ENCODE measurements at places on chromosomes 2 and 18.
A peak's percentile ranks its signal among the peaks of the same experiment; 100 is the strongest.

DNA sequence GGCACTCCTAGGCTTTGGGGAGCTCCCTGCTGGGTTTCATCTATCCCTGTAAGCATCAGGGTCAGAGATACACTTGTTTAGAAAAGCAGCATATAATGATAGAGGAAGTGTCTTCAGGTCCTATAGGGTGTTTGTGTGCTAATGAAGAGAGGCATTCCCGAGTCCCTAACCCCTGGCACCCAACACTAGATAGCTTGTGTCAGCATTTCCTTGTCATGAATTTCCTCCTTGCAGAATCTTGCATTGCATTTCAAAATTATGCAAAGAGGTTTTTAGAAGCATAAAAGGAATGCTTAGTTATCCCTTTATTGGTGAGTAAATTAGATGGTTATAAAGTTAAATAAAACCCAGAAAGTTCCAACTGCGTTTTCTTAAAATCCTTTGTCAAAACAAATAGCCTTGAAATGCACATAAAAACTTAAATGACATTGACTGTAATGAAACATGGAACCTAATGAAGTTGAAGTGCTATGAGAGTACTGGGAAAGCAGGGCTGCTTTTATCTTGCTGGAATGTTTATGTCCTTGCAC lies 63.7 kb upstream of the LHCGR start:
- DNase-seq: no peak

DNA sequence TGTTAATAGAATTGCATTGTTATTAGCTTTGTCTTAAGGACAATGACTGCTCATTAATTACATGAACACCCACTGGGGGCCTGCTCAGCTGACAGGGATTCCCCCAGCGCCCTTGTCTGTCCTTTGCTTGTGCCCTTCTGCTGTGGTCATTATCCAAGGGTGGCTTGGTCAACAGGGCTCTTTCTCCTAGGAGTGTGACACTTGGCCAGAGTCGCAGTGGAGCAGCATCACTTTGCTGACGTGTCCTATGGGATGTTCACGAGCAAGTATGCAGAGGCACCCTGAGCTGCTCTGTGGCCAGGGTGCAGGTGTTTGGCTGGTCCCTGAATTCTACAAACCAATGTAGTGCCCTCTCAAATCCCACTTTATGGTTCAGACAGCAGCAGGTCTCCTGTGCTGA lies 46.0 kb downstream of the PTGR3 start:
- no peak for DNase-seq

- no peak for DNase-seq
Observed at GRCh38 chr18:69871363-69871762, 76.3 kb downstream of the CD226 start.

GRCh38 chr2:202780514-202781021 lies 91.0 kb downstream of the ICA1L start:
- DNase-seq: peak; percentile 25

- DNase-seq: no peak
Observed at GRCh38 chr18:63890237-63890949, 2.9 kb downstream of the SERPINB2 start.

DNA sequence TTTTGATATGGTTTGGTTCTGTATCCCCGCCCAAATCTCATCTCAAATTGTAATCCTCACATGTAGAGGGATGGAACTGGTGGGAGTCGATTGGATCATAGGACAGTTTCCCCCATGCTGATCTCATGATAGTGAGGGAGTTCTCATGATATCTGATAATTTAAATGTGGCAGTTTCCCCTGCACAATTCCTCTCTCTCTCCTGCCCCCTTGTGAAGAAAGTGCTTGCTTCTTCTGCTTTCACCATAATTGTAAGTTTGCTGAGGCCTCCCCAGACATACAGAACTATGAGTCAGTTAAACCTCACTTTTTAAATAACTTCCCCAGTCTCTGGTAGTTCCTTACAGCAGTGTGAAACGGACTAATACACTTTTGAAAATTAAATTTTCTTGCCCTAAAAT lies 12.3 kb upstream of the KCNJ3 start:
- no peak for DNase-seq

GRCh38 chr2:60852282-60852860 lies 29.0 kb upstream of the REL start:
- no peak for DNase-seq

- no peak for DNase-seq
Observed at GRCh38 chr2:40394597-40394996, 57.3 kb downstream of the SLC8A1 start.

DNA sequence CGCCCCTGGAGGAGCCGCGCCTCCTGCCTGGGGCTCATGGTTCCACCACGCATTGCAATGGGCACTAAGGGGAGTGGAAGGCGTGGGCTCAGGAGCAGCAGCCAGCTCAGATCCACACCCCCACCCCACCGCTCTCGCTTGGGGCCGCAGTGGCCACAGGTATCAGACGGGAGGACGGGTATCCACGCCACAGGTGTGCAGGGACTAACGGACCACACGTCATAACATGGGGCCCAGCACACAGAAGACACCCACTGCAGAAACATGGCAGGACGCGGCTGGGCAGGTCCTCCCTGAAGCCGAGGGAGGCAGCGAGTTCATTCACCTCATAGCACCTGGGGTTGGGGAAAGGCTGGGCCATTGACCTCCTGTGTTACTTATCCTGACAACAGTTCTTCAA lies 13.0 kb downstream of the HDAC4 start:
- no peak for DNase-seq

GRCh38 chr2:202278036-202278760 lies 12.6 kb downstream of the NOP58 start:
- no peak for DNase-seq

DNA sequence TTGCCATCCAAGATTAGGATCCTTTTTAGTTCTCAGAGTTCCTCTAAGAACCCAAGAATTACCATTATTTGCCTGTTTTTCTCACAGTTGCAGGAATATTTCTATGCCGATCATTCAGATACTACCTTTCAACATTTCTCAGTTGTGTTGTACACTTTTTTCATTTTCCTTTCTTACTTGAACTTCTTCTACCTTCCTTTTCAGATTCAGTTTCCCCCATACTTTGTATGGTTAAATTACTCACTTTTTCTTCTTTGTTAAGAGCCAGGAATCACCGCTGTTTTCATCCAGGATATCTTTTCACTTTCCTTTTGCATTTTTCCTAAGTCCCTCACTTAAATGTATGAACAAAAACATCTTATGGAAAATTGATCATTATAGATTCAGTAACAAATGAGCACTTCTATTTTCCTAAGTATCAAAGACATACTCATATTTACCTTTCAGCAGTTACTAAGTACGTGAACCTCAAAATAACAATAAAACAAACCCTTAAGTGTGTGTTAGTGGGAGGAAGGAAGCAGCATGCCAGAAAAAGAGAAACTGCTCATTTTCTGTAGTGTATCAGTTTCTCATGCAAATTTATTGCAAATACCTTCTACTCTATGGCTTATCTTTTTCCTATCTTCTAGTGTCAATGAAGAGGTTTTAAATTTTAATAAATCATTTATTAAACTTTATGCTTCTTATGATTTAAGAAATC lies 64.3 kb upstream of the STAT1 start:
- DNase-seq: no peak

DNA sequence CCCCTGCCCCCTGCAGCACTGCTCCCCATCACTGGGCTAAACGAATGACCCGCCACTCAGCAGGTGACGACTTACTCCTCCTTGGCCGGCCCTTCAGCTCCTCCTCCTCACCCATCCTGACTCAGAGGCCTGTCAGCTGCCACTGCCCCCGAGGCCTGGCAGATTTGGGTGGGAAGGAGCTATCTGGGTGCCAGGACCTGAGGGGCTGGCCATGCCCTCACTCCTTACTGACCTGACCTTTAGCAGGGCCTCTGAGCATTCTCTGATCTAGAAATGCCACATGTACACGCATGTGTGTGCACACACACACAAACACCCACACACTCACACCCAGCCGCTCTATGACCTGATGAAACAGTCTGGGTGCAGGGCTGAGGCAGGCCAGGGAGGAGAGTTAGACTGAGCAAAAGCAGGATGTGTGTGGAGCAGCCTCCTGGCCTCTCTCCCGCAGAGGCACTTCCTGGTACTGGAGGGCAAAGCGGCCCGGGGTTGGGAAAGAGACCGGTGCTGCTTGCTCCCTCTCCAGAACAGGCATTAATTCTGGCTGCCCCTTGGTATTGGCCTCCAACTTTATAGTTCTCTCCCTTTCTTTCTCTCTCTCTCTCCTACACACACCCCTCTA lies 68.0 kb downstream of the ZFP36L2 start:
- DNase-seq: peak; percentile 40

GRCh38 chr2:208072250-208072892 lies 47.0 kb upstream of the PLEKHM3 start:
- DNase-seq: peak; percentile 17
